ENCODE measurements at places on chromosomes 4 and X.

GRCh38 chr4:100421361-100421978 lies 96.4 kb downstream of the EMCN start:
- peak; percentile 0 for DNase-seq

GRCh38 chrX:28889591-28890090 lies 302.4 kb downstream of the IL1RAPL1 start:
- no peak for DNase-seq

DNA sequence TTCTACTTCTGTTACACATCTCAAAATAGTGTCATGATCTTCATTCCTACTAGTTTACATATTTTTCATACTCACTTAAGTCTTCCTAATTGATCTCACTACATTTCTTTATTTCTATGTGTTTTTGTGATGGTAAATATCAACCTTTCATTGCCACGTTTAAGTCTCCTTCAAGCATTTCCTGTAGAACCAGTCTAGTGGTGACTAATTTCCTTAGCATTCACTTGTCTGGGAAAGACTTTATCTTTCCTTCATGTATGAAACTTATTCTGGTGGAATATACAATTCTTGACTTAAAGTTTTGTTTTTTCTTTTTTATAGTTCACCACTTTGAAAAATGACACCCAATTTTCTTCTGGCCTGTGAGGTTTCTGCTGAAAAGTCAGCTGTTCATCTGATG lies 181.4 kb upstream of the NEIL3 start:
- no peak for DNase-seq

- no peak for DNase-seq
Measured at GRCh38 chrX:86103061-86103460, 45.2 kb upstream of the DACH2 start.

DNA sequence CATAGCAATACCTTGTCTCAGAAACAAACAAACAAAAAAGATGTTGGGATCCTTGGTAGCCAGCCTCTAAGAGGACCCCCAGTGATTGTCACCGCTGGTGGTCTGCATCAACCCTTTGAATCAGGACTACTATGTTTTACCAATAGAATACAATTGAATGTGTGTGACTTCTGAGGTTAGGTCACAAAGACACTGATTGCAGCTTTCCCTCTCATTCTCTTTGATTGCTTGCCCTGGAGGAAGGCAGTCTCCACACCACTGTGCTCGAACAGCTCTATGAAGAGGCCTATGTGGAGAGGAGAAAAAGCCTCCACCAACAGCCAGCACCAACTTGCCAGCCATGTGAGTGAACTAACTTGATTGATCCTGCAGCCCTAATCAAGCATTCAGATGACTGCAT lies 2.8 kb upstream of the SMIM14 start:
- no peak for DNase-seq

DNA sequence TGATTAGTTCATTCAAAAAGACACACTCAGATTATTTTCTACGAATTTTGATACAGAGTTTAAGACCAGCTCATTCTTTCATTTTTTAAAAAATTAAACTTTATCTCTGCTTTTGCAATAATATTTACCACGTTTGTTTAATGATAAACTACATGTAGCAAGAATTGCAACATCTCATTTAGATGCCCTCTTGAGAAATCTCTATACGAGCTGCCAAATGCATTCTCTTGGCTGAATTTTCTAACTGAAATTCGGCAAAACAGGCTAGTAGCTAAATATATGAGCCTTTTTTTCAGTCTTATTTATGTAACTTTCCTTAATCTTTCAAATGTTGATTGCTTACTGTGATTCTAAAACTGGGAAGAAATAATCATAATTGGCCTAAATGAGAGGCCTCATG lies 2.1 kb upstream of the GC start:
- DNase-seq, result no peak

- DNase-seq, result peak; percentile 1
Measured at GRCh38 chrX:147838465-147839131, 73.1 kb upstream of the FMR1 start.

- no peak for DNase-seq
Measured at GRCh38 chrX:68060506-68061205, 372.6 kb downstream of the OPHN1 start.

DNA sequence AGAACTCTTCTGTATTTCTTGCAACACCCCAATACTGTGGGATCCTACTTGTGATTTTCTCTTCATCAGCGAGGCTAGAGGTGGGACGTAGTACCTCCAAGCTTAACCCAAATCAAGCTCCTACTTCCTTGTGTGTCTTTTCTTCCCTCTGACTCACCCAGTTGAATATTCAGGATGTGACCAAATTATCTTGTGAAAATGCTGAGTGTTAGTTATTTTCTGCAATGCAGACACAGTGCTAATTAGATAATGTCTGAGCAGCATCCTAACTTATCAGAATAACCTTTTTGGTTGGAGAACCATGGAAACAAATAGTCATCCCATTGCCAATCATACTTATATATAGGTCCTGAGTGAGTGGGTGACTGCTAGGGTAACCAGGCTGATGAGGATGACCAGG lies 2.4 kb downstream of the MEPE start:
- DNase-seq, result no peak

DNA sequence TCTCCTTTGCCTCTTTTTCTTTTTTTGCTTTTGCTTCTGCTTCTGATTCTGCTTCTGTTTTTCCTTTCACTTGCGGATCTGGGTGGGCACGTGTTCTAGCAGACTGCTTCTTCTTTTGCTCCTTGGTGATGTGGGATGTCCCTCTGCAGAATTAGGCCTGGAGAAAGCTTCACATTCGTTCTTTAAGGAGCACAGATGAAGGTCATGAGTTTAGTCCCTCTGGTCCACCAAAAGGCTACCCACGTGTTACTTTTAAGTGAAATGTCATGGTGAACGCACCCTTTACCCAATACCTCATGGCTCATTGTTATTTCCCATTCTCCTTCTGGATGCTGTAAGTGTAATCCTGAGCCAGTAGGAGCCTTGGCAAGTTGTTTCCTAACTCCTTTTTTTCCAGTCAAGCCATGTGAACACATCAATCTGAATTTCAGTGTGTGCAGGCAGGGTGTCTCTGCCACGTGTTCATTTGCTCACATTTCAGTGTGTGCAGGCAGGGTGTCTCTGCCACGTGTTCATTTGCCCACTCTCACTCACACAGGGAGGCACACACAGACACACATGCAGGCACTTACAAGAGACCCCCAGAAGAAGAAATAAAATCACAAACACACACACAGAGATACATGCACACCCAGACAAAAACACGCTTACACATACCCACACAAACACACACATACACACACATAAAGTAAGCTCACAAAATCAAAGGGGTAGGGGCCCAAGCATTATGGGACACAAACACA lies 36.9 kb downstream of the NBDY start:
- no peak for DNase-seq

- no peak for DNase-seq
Measured at GRCh38 chr4:153028535-153028934, 92.4 kb downstream of the FHDC1 start.

DNA sequence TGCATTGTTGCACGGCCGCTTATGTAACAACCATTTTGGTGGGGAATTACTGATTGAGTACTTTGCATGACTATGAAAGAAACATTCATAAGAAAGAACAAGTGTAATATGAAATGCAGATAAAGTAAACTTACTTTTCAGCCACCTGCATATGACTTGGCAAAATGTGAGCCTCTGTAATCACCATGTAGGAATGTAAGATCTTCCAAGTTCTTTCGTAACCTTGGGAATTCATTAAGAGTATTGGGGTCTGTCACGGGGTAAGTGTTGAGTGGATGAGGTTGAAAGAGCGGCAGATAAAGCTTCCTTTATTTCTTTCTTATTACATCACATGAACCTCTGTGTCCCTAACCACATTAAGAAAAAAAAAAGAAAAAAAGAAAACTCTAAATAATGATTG lies 348.5 kb upstream of the NR3C2 start:
- DNase-seq, result no peak

DNA sequence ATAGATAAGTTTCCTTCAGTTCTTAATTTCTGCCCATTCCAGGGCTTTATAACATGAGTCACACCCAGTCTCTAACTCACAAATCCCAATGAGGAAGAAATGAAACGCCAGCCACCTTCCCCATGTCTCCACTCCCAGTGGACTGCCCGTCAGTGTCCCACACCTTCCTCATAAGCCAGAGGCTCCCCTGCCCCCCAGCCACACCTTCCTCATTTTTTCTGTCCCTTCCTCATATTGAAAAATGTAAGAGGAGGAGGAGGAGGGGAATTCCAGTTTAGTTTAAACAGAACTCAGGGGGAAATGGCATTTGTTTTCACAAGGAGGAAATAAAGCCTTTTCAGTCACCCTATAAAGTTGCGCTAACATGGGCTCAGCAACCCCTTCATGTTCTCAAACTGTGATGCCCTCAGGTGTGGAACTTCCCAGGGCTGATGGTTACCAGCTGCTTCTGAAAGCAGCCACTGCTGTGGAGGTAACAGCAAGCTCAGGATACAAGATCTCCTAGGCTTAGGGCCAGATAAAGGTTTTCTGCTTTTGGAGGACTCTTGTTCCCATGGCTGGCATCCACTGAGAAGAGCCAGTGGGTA lies 97.8 kb downstream of the PARM1 start:
- no peak for DNase-seq

GRCh38 chrX:108132876-108133275 lies 41.3 kb downstream of the ATG4A start:
- DNase-seq, result no peak

GRCh38 chrX:24862343-24862742 lies 153.4 kb downstream of the ARX start:
- no peak for DNase-seq

DNA sequence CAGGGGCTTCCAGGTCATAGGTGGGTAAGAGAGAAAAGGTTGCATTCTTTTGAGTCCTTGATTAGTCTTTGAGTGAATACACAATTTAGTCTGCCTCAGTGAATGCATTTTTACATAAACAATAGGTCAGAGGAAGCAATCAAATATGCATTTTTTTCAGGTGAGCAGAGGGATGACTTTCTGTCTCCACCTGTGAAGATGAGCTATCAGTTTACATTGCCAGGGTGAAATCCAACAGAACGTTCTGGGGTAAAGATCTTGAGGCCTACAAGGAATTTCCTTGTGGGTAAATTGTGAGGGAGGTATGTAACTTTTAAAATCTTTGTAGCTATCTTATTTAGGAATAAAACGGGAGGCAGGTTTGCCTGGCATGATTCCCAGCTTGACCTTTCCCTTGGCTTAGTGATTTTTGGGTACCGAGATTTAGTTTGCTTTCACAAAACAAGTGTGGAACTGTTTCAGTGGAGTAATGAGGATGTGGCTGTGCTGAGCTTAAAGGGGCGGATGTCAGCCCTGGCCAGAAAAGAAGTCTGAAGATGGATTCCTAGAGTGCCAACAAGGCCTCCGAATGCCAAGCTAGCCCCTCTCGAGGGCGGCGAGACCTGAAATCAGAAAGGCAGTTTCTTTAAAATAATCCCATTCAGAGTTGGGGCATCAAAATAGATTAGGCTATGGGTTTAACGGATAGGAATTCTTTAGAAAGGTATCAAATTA lies 29.5 kb downstream of the TMEM131L start:
- DNase-seq, result no peak

GRCh38 chrX:120468071-120468470 lies 1.0 kb downstream of the LAMP2 start:
- no peak for DNase-seq

- DNase-seq, result no peak
Measured at GRCh38 chr4:87633243-87633642, 16.8 kb upstream of the DMP1 start.

GRCh38 chr4:128346054-128346716 lies 58.6 kb upstream of the PGRMC2 start:
- DNase-seq, result no peak

GRCh38 chr4:24547979-24548378 lies 36.4 kb downstream of the DHX15 start:
- DNase-seq, result no peak

GRCh38 chr4:11286533-11286932 lies 142.2 kb downstream of the HS3ST1 start:
- no peak for DNase-seq

DNA sequence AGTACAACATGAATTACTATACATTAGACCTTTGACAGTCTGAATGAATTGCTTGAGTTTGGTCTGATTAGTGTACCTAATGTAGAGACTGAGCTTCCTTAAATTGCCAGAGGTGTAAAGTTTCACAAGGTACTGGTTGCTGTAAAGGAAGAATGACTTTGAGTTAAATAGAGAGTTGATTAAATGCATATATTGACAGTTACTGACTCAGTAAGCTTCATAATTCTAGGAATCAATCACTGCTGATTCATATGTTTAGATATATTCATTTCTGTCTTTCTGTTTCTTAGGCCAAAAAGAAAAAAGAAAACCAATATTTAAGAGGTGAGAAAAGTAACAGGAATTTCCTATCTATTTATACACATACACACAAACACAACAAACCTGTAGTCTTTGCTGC lies 16.2 kb upstream of the ART3 start:
- DNase-seq, result peak; percentile 88

- no peak for DNase-seq
Measured at GRCh38 chrX:23898412-23898959, 9.3 kb downstream of the APOO start.

DNA sequence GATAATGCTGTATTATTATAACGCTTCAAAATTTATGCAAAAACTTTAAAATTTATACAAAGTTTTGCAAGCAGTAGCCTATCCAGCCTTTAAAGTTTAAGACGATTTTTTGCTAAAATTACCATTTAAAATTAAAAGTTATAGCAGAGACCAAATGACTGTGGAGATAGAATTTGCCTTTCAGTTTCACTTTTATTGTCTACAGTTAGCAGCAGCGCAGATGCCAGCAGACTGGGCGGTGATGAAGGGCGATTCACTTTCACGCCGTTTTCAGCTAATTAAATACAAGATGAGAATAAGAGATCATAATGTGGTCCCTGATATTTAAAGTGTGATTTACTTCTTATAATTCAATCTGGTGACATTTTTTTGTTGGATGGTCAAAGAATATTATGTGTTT lies 1381.5 kb upstream of the ADGRL3 start:
- peak; percentile 6 for DNase-seq

- peak; percentile 18 for DNase-seq
Measured at GRCh38 chr4:86720508-86721068, 126.5 kb downstream of the PTPN13 start.

Measured in activated CD4-positive, alpha-beta T cell treated with anti-CD3 and anti-CD28 coated beads, Interleukin-2, amount 50 U/mL, for 16 hours (primary cell).